Omental fat pad (tissue), 4 donors: ENCODE measurements at places on chromosomes 7 and 10.

DNA sequence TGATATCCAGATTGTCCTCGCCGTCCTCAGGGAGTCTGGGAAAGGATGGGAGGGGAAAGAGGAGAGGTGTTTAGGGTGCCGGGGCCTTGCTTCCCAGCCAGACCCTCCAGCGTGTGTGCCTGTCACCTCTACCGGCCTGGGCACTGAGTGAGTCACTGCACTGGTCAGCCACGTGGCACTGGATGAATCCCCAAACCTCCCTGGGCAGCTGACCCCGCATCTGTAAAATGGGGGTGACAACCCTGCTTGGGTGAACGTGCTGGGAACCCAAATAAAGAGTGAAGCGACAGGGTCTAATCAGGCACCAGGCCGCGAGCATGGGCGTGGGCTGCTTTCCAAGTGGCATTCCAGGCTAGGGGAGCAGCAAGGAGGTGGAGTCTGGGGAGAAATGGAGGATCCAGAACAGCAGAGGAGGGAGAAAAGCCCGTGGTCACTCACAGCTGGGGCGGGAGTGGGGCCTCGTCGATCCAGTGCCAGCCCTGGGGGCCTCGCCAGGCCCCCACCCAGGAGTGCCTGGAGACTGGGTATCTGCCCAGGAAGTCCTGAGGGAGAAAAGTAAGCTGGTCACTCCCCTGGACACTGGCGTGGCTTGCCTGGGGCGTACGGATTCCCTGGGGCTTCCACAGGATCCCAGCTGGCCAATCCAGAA is 29.7 kb downstream of the KLRG2 start:
- DNase-seq: no peak

- no peak for DNase-seq
Observed at GRCh38 chr10:88071879-88072278, 208.5 kb downstream of the PTEN start.

DNA sequence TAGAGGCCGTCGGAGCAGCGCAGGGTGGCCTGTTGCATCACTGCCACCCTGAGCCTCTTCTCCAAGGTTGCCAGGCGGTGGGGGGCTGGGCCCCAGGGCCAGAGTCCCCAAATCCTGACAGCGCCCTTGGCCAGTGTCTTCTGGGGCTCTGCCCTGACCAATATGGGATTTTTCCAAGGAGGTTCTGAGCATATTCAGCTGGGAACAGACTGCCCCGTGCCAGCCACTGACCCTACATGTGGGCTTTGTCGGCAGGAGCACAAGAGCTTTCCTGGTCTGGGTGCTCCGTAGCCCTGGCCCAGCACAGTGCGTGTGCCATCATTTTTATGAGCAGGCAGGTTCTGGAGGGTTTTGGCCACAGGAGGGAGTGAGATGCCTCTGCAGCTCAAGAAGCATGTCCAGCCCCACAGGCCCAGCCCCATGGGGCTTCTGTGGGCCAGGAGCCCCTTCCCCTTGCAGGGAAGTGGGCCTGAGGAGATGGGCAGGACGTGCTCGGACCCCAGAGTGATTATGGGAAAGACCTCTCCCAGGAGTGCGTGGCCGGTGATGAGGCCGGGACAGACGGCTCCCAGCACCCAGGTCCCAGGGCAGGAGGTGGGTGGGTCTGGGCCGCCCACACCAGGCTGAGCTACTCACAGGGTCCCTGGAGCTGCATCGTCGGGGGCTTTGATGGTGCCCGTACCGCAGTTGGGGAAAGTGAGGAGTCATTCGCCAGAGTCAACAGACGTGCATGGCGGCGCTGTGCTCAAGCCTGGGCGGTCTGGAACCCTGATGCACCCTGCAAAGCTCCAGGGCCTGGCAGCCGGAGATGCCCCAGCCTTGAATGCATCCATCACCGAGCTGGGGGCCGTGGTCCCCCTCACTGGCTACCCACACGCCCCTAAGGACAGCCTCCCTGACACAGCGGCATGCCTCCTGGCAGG is 66.6 kb downstream of the PWWP2B start:
- DNase-seq: no peak

DNA sequence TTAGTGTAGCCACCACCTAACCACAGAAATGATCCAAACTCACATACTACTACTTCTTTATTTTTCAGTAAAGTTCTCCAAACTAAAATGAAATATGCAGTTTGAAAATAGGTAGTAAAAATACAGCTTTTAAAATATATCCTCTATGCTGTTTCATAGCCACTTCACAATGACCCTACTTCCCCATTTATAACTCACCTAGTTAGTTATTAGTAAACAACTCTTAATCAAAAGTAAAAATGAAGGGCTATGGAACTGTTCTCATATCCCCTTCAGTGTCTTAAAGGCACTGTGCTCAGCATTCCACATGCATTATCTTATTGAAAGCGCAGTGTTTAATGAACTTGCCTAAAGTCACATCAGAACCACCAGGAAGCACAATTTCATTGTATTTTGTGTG is 43.5 kb downstream of the KMT2C start:
- DNase-seq: no peak

DNA sequence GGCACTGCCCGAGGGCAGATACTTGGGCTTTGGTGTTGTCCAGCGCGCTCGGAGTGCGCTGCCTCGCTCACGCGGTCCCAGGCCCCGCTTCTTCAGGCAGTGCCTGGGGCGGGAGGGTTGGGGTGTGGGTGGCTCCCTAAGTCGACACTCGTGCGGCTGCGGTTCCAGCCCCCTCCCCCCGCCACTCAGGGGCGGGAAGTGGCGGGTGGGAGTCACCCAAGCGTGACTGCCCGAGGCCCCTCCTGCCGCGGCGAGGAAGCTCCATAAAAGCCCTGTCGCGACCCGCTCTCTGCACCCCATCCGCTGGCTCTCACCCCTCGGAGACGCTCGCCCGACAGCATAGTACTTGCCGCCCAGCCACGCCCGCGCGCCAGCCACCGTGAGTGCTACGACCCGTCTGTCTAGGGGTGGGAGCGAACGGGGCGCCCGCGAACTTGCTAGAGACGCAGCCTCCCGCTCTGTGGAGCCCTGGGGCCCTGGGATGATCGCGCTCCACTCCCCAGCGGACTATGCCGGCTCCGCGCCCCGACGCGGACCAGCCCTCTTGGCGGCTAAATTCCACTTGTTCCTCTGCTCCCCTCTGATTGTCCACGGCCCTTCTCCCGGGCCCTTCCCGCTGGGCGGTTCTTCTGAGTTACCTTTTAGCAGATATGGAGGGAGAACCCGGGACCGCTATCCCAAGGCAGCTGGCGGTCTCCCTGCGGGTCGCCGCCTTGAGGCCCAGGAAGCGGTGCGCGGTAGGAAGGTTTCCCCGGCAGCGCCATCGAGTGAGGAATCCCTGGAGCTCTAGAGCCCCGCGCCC is at the start of gene NPY:
TSS of gene NPY (plus strand) at position 294 of the 802 bp plus-strand sequence. CDS start 1,051 bp downstream, outside the sequence.
- DNase-seq: no peak
